Activated CD4-positive, alpha-beta T cell treated with anti-CD3 and anti-CD28 coated beads, Interleukin-2, amount 50 U/mL, for 24 hours (primary cell): ENCODE measurements at places on chromosomes 5 and 9.

- no peak for DNase-seq
Observed at GRCh38 chr5:132460846-132461568, 29.6 kb downstream of the IRF1 start.

- DNase-seq: no peak
Observed at GRCh38 chr9:92528522-92528849, 7.3 kb downstream of the ECM2 start.

- DNase-seq: no peak
Observed at GRCh38 chr5:93578813-93579691, 2.0 kb downstream of the NR2F1-AS1 start.

- no peak for DNase-seq
Observed at GRCh38 chr9:89842267-89842768, 237.5 kb downstream of the GADD45G start.

DNA sequence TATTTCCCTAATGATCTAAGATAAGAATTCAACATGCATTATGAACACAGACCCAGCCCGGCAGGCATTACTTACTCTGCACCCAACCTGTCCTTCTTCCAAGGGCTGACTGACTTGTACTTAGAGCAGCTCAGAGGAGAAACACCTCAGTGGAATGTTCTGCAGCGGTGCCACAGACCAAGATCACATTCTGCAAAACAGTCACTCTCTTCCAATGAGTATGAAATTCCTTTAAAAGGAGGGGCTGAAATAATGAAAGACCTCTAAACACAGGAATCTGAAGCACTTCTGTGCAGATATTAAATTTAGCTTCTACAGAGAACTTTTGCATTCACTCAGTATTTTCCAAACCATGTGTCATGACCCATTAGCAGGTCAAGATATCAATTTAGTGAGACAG is 172.9 kb downstream of the ZDHHC21 start:
- DNase-seq: no peak

DNA sequence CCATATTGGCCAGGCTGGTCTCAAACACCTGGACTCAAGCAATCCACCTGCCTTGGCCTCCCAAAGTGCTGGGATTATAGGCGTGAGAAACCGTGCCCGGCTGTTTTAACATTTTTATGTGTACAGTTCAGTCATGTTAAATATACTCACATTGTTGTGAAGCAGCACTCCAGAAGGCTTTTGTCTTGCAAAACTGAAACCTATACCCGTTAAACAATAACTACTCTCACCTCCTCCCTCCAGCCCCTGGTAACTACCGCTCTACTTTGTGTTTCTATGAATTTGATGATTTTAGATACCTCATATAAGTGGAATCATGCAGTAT is 23.1 kb upstream of the SHB start:
- no peak for DNase-seq

GRCh38 chr5:169904508-169904907 is 75.8 kb downstream of the INSYN2B start:
- no peak for DNase-seq

DNA sequence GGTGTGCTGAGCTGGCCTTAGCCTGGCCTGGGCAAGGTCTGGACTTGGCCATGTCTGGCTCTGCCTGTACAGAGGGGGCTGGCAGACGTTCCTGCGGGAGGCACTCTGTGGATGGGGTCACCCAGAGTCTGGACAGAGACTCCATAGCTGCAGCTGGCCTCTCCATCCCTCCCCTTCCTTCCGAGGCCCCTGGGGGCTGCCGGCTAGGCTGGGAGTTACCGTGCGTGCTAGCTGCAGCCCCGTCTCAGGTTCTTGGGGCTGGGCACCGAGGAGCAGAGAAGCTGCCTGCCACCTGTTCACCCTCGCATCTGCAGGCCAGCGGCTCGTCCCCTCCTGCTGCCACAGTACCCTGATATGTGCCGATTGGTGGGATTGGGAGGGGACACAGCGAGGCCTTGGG is 63.4 kb downstream of the RXRA start:
- DNase-seq: no peak

DNA sequence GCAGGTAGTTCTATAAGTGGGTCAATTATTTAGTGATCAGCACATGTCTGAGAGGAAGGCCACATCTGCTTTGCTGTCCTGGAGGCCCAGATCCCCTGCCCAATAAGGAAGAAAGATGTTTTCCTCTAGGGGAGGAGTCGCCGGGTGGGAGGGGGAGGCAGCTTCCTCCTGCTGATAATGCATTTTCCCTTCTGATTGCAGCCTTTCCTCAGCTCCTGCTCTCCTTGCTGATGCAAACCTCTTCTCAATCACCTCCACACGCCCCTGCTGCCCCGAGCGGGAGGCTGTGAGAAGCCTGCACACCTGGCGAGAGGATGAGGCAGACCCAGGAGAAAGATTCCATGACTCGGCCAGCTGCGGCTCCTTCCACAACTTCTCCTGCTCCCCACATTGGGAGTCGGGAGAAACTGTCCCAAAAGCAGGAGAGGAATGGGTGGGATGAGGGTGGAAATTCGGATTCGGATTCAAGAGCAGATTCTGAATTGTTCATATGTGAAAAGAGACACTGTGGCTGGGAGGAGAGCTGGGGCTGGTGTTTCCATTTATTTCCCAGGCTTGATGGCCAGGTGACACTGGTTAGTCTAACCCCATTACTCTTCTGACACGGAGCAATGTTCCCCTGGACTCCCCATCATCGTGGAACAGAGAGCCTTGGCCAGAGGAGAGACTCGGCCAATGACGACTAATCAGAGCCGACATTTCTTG is 6.8 kb upstream of the NTNG2 start:
- no peak for DNase-seq

DNA sequence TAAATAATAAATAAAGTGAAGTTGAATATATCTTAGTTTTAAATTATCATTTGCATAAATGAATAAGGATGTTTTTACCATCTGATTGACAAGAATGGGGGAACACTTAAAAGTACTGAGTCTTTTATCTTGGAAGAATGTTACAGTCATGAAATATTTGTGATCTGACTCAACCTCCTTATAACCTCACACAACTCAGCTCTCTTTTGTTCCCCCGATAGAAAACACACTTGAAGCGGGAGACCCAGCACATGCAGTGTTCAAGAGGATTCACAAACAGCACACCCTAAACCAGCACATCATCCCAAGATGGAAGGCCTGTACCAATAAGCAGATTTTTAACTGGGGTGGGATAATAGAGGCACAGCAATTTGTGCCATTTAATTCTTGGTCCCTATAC is 15.5 kb downstream of the BAAT start:
- no peak for DNase-seq

GRCh38 chr9:125654121-125654520 is 52.9 kb downstream of the MAPKAP1 start:
- DNase-seq: no peak

DNA sequence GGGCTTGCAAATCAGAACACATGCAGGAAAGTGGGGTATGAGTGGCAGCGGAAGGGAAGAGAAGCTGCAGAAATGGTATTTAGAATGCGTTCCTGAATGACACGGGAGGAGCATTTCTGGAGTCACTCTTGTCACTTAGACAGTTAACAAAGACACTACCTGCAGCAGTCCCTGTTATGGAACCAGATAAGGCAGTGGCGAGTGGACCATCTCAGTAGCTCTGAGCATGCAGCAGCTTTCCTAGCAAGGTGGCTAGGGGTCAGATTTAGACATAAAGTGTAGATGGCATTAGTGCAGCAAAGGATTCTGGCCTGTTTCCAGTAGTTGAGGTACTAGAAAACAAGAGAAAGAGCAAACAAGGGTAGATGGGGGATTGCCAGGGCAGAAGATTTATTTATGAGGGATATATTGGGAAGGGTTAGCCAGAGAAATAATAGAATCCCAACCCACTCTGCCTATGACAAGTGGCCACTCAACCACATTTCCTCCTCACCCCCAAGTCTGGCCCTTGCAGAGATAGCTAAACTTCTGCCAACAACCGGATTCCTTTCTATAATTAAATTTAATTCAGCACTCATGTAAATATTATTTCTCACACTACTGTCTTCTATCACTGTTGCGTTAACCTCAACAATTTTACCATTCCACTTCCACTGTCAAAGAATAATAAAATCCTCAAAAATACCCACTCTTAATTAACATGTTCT is 201.6 kb downstream of the DCP2 start:
- no peak for DNase-seq

DNA sequence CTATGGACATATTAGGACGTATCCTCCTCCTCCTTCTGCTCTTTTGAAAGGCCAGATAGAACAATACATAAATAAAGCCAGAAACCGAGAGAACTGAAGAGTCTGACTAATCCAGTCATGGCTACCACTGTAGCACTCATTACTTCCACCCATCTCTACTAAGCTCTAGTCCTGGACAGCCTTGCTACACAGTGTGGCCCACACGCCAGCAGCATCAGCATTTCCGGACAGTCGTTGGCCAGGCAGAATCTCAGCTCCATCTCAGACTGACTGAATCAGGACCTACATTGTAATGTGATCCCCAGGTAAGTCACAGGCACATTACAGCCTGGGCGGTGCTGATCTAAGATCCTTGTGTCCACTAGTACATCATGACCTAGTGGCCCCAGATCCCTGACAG is 182.9 kb downstream of the DRD1 start:
- no peak for DNase-seq

- DNase-seq: no peak
Observed at GRCh38 chr5:58412932-58413331, 47.0 kb downstream of the PLK2 start.

DNA sequence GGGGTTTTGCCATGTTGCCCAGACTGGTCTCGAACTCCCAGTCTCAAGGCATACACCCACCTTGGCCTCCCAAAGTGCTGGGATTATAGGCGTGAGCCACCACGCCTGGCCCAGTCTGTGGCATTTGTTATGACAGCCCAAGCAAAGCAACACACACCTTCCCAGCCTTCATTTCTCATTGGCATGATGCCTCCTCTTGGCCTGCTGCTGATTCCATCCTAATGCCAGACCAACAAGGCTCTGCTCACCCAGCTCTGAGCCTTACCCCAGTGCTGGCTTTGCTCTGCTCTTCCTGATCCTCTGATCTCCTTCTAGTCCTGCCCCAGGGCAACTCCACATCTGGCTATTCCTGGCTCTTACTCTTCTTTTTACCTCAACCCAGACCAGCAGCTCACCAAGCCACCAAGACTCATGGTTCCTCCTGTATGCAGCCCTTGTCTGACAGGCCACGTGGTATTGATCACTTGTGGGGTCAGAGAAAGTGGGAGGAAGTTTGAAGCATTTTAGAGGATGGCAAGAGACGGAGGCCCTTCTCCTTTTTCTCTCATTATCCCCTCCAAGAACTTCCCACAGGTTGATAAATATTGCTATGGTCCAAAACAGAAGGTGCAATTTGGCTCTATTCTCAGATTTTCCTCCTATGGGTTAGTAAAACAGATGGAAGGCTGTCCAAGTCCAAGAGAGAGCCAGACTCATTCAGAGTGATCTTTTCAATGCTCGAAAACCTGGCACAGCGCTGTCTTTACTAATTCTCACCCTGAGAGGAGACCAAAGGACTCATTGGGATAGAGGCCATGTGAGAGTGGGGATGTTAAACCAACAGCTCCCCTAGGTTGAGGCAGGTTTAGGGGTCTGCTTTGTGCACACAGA is 958 bp downstream of the CD180 start:
- DNase-seq: no peak

- no peak for DNase-seq
Observed at GRCh38 chr9:847505-847904, 6.0 kb downstream of the DMRT1 start.

GRCh38 chr5:126182971-126183695 is 240.1 kb upstream of the GRAMD2B start:
- no peak for DNase-seq

GRCh38 chr9:137988701-137989100 is 111.1 kb downstream of the CACNA1B start:
- DNase-seq: no peak

DNA sequence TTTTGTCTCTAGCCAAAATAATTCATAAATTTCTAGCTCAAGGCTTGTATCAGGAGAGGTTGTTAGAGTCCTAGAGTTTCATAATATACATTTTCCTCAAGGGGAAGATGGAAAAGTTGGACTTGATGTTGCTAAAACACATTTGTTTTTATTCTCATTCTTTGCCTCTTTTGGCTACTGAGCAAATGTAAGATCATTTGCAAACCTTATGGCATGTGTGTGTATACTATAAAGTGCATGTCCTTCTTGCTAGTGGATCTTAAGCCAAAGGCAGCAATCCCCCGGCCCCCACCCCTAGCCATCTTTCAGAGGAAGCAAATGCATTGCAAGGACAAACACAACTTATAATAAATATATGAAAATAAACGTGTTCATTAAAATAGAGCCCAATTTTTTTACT is 43.0 kb downstream of the ADAMTSL1 start:
- no peak for DNase-seq

- DNase-seq: no peak
Observed at GRCh38 chr5:164073081-164073480, 567.7 kb downstream of the MAT2B start.

DNA sequence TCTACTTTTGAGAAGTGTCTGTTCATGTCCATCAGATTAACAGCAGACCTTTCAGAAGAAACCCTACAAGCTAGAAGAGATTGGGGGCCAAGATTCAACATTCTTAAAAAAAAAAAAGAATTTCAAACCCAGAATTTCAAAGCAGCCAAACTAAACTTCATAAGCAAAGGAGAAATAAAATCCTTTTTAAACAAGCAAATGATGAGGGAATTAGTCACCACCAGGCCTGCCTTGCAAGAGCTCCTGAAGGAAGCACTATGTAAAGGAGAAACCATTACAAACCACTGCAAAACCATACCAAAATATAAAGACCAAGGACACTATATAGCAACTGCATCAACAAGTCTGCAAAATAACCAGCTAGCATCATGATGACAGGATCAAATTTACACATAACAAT is 124.6 kb upstream of the PDE4D start:
- no peak for DNase-seq

- no peak for DNase-seq
Observed at GRCh38 chr5:130652176-130652575, 512.9 kb downstream of the HINT1 start.

DNA sequence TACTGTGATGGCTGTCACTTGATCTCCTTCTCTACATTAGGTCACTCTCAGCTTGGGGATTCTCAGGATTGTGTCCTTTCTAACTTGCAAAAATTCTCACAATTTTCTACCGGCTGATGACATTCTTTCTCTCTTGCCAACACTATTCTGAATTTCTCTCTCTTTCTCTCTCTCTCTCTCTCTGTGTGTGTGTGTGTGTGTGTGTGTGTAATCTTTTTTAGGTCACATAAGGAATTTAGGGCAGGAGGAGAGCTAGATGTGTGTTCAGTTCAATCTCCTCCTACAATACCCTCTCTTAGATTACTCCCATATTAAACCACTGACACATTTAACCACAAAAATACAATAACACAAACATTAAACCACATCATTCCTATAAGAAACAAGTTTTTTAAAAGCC is 242.3 kb upstream of the NREP start:
- no peak for DNase-seq

GRCh38 chr5:178895615-178896571 is at the start of gene ZFP2:
ZFP2 (plus strand) TSS chr5:178895913; CDS start chr5:178931314, 35,401 bp downstream.
- no peak for DNase-seq
